ENCODE measurements at places on chromosomes 4 and X.
A peak's percentile ranks its signal among the peaks of the same experiment; 100 is the strongest.

DNA sequence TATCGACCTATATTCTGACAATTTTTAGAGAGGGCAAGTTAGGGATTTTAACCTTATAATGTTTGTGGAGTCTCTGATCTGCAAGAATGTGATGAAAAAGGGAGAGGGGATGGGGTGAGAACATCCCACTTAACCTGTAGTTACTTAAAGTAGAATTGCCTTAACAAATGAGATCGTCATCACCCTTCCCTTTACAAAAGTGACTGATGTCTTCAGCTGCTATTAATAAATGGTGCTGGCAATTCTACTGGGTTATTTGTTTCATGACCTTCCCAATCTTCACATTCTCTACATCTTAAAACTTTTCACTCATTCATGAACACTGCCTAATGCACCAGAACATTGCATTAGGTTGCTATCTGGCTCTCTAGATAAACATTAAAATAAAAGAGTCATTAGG, 873.4 kb upstream of the LCORL start:
- no peak for DNase-seq

DNA sequence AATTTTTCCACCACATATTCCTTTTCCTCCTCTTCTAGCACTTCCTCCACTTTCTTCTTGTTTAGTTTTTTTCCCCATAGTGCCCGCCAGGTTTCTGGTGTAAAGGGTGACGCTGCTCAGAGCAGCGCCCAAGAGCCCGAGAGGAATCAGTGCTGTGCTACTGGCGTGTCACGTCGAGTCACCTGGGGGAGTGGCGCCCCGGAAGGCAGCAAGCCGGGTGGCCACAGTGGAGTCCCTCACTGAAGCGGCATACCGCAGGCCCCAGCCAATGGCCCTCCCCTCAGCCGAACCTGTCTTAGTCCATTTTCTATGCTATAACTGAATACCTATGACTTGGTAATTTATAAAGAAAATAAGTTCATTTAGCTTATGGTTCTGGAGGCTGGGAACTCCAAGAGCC, 51.5 kb downstream of the SPIN4 start:
- DNase-seq: no peak

DNA sequence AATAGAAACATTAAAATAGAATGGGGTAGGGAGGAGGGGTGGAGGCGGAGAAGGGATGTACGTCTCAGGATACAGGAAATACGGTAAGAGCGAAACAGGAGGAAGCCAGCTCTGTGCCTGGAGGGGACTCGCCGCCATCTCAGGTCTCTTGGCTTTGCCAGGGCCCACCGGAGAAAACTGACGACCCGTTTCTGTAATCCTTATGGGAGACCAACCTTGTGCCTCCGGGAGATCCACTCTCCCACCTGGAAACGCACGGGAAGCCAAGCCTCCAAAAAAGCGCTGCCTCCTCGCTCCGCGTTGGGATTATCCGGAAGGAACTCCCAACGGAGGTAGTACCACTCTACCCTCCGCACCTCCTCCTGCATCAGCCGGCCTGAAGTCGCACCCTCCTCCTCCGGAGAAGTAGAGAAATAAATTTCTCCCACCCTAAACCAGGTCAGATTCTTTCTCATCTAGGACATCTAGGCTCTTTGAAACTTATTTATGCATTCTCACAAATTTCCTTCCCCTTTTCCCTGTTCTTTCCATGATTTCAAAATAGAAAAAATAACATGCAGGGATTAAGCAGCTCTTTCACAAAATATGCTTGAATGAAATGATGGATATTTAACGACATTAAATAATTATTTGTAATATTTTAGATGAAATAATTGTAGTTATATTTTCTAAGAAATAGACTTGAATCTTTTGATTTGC, at the start of gene NBDY:
TSS of gene NBDY (plus strand) at position 92 of the 699 bp plus-strand sequence. CDS start at position 203, 111 bp downstream.
- peak; percentile 28 for DNase-seq

GRCh38 chr4:112418092-112418491, 97.9 kb downstream of the NEUROG2 start:
- DNase-seq: no peak
